Stimulated activated CD4-positive, alpha-beta T cell treated with anti-CD3 and anti-CD28 coated beads, Interleukin-1b, Interleukin-23, amount 100 ng/mL, for 1 hour (primary cell): ENCODE measurements at places on chromosomes 16 and 17.

DNA sequence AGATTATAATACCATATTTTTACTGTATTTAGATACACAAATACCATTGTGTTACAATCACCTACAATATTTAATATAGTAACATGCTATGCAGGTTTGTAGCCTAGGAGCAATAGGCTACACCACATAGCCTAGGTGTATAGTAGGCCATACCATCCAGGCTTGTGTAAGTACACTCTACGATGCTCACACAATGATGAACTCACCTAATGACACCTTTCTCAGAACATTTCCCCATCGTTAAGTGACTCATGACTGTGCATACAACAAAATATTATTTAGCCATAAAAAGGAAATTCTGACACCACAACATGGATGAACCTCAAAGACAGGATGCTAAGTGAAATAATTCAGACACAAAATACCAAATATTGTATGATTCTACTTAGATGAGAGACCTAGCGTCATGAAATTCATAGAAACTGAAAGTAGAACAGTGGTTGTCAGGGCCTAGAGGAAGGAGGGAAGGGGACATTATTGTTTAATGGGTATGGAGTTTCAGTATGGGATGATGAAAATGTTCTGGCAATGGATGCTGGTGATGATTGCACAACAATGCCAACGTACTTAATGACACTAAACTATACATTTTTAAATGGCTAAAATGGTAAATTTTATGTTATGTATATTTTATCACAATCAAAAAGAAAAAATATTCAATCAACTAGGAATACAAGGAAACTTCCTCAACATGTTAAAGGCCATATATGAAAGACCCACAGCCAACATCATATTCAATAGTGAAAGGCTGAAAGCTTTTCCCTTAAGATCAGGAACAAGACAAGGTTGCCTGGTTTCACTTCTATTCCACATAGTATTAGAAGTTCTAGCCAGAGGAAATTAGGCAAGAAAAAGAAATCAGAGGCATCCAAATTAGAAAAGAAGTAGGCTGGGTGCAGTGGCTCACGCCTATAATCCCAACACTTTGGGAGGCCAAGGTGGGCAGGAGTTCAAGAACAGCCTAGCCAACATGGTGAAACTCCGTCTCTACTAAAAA is 5.9 kb upstream of the C16orf87 start:
- DNase-seq: no peak

- DNase-seq: no peak
Observed at GRCh38 chr16:71807905-71808592, 585 bp downstream of the AP1G1 start.

- no peak for DNase-seq
Observed at GRCh38 chr16:84498859-84499620, 5.4 kb downstream of the MEAK7 start.

DNA sequence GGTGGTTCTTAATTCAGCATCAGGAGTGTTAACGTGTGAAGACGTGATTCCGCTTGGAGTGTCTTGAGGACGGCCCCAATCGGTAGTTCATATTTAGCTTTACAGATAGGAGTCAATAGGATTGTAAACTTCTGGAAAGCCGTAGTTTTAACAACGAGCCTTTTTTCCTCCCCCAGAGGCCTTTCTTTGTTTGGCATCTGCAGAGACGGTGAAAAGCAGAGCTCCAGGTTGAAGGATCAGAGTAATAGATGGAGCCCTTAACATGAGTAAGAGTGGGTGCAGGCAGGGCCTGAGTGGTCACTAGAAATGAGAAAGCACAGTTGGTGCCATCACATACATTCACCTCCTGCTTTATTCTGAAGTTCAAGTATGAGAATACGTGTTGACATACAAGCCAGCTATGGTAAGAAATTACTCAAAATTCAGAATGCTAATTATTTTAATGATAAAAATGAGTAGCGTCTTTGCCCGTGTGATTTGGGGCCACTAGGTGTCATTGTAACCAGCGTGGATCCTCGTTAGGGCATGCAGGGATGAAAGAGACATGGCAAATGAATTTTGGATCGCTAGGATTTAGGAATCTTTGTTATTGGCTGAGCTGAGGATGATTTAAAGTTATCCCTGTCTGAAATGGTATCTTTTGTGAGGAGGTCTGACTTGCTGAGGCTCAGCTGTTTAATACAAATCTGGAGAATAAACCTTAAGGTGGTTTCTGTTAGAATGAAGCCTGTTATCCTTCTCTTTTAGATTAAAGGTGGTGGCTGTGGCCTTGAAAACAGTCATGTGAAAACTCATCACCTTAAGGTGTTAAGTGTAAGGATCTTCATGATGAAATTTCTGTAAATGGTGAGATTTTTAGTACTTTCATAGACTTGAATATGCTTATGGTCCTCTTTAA is 18.6 kb downstream of the PRCD start:
- no peak for DNase-seq

- DNase-seq: no peak
Observed at GRCh38 chr17:15456496-15456895, 10.9 kb downstream of the CDRT4 start.

- DNase-seq: no peak
Observed at GRCh38 chr16:2040787-2041522, 6.7 kb downstream of the NTHL1 start.
